ENCODE measurements at places on chromosomes 4 and X.

DNA sequence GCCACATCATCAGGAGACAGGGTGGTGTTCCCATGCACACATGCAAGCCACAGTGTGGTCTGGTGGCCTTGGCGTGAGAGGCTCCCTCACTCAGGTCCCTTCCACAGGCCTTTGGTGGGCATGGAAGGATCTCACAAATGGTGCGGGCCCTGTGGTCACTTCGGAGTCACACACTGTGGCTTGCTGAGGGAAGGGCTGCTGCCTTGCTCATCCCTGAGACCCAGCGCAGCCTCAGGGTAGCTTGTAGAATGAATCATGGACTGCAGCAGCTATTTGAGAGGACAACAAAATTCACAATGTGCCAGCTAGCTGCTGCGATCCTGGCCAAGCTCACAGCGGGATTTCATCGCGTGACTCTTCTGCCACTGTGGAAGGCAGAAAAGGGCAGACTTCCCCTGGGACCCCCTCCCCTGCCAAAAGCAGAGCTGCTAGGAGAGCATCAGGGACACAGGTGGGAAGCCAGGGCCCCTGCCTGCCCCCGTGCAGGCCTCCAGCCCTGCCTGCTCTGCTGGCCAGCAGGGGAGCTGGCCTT is 106.4 kb downstream of the ABLIM2 start:
- DNase-seq: no peak

DNA sequence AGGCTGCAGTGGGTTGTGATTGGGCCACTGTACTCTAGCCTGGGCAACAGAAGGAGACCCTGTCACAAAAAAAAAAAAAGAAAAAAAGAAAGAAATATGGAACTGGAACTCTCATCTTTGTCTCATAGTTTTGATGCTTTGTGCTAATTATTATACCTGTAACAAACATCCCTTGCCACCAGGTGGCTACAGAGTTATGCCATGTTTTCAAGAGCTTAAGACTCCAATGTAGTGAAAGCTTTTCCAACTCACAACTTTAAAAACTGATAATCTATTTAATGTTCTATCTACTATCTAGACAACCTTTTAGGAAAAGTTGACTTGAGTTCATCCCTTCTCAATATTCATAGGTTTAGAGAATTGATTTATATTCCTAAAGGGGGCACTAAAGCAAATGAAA is 42.4 kb downstream of the HTR2C start:
- peak; percentile 2 for DNase-seq

DNA sequence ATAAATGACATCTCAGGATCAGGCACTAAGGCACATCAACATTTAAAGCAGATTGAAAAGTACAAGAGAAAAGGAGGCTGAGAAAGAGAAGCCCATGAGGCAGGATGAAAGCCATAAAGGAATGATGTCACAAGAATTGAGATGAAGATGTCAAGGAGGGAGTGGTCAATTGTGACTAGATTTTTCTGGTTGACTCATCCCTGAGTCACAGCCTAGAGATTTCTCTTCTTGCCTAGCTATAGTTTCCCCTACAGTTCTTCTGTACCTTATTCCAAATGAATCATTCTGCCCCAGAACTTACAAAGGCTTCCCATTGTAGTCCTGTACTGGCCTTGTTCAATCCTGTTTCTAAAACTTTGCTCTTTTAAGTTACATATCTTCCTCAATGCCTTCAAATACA is 3.4 kb upstream of the USP53 start:
- DNase-seq: no peak

DNA sequence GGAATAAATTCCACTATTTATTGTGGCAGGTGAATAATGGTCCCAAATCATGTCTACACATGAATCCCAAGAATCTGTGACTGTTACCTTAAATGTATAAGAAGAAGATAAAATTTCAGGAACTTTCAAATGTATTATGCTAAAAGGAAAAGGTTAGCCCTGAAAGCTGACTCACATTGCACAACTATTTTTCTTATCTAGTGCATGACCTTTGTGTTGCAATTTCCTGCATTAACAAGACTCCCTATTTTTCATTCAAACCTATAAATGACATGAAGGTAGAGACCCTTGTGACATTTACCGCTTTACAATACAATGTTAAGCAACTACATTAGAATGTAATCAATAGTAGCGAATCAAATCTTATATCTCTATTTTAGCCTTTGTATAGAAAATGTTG is 36.7 kb downstream of the UBQLN2 start:
- DNase-seq: no peak

- no peak for DNase-seq
Observed at GRCh38 chr4:101218894-101219293, 128.4 kb downstream of the PPP3CA start.

DNA sequence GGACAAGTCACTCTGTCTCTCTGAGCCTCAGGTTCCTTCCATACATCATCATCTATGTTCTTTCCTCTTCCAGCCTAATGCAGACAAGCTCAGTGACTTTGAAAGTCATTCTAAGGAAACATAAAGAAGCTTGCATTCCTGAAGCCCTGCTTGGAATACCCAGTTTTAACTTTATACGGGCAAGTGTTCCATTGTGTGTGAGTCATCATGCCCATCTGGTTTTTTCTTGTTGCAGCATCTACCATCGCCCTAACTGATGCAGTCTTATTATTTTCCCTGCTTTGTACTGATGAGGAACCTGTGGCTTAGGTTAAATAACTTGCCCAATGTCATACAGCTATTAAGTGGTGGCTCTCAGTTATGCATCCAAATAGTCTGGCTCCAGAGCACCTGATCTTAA is 177.9 kb upstream of the RAI2 start:
- DNase-seq: no peak

- no peak for DNase-seq
Observed at GRCh38 chr4:13866881-13867280, 239.4 kb upstream of the BOD1L1 start.

GRCh38 chr4:30866907-30867306 is 146.7 kb downstream of the PCDH7 start:
- DNase-seq: no peak

GRCh38 chr4:165718660-165719059 is 154.4 kb upstream of the TLL1 start:
- DNase-seq: no peak
